Activated naive CD4-positive, alpha-beta T cell treated with anti-CD3 and anti-CD28 coated beads for 36 hours (primary cell): ENCODE measurements at places on chromosomes 1 and 21.
A peak's percentile ranks its signal among the peaks of the same experiment; 100 is the strongest.

GRCh38 chr1:201724766-201725118 lies 104.2 kb upstream of the IPO9 start:
- DNase-seq = no peak

DNA sequence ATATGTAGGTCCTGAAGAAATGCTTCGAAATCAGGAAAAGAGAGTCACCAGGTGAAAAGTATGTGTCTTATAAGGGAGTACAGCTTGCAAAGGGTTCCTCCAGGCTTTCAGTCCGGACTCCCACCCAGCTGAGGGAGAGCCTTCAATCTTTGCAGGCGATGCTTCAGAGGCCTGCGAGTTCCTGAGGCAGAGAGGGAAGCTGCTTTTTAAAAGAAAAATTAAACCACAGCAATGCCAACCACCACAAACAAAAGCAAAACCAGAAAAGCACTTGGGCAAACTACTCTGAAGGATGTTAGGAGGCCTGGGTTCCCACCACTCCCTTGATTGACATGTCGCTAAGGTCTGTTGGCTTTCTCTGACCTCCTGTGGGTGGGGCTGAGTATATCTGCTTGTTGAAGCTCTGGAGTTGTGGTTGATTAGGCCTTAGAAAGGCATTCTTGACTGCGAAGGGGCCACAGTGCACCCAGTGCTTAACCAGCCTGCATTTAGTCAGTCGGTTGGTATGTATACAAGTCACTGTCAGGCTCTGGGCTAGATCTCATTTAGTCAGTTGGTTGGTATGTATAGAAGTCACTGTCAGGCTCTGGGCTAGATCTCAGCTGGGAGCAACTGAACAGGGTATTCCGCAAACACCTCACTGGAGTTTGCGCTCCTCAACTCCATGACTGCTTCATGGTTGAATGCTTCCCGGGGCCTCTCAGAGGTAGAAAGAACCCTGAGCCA lies 1.2 kb downstream of the NIPAL3 start:
- DNase-seq = peak; percentile 77

DNA sequence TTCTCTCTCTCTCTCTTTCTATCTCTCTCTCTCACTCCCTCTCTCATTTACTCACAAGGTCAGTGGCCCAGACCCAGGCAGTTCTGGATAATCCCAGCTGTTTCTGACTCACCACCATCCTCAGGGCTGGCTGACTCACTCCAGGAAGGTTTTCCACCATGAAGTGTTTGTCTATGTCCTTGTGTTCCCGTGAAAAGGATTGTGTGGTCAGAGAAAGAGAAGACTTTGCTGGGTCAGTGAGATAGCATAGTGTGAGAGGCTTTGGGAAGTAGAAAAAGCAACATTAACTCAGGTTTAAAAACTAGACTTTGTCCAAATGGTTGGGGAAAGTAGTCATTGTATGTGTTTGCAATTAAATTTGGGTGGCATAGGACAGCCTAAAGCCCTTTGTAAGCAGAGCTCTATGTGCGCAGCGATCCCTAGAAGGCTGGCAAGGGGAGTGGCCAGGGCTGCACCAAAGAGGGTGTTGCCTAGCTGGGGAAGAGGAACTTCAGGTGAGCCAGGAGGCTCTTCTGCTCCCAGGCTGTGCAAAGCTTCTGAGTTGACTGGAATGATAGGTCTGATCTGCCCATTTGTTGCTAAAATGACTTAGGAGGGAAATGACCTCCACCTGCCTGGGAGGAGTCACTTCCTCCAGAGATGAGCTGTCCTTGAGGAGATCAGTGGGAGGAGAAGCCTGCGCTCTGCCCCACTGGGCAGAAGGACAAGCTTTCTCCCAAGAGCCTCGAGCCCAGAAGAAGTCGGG lies 4.9 kb upstream of the CAPN2 start:
- no peak for DNase-seq

DNA sequence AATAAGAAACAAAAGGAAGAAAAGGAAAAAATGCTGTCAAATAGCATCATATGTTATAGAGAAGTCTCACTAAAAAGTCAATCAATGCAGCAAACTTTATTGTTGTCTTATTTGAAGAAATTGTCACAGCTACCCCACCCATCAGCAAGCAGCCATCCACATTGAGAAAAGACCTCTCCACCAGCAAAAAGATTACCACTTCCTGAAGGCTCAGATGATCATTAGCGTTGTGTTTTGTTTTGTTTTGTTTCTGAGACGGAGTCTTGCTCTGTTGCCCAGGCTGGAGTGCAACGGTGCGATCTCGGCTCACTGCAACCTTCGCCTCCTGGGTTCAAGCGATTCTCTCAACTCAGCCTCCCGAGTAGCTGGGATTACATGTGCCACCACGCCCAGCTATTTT lies 29.0 kb downstream of the ATP2B4 start:
- DNase-seq = no peak

DNA sequence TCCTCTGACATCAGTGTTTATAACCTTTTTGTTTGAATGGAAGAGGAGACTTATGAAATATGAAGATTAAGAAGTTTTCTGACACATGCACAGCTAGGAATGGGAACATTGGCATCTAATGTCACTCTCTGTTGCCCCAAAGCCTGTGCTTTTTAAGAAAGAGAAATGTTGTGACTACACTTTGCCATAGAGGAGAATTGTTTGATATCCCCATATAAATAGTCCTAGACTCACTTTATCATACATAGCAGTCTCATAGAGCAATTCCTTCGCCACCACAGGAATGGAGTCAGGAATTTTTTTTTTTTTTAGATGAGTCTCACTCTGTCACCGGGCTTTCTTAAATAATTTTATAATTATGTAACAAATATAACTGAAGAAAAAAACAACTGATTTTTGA lies 1.5 kb downstream of the KRTAP21-3 start:
- no peak for DNase-seq

- DNase-seq = no peak
These were observed 8.9 kb downstream of the MFAP2 start for GRCh38 chr1:16971341-16972188.

GRCh38 chr1:183195142-183195574 lies 9.1 kb downstream of the LAMC2 start:
- no peak for DNase-seq

- peak; percentile 71 for DNase-seq
These were observed 1.4 kb downstream of the JUN start for GRCh38 chr1:58782178-58783089.

DNA sequence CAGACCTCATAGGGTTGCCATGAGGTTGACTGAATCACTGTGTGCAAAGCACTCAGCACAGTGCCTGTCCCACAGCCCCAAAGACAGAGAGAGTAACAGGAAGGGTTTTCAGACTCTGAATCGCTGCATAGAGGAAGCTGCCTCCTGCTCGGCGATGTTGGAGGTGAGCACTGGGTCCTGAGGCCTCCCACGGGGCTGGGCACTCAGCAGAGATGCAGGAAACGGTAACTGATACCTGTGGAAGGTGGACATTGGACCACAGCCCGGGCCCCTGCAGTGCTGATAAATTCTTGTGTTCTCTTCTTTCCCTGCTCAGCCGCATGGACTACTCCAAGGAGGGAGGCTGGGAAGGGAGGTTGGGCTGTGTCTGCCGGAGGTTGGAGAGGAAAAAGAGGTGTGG lies 389.7 kb downstream of the PTPRU start:
- DNase-seq = no peak

GRCh38 chr1:117143172-117143571 lies 21.6 kb upstream of the TRIM45 start:
- DNase-seq = no peak

GRCh38 chr1:216238844-216239243 lies 184.4 kb downstream of the USH2A start:
- no peak for DNase-seq
